Fibroblast of pulmonary artery (primary cell): ENCODE measurements at places on chromosomes 13 and 19.

DNA sequence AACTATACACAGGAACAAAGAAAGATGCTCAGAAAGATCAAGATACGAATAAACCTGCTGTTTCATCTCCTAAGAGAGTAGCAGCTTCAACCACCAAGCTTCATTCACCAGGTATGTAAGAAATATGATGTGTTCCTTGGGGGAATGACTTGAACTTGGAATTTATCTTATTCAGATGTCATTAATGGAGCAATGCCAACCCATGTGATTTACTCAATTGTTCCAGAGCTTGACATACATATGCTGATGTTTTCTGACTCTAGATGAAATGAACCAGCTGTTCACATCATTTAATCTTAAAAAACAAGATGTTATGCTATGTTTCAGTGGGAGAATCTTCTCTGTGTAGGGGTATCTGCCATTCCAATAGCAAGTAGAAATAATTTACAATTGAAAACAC lies 270.9 kb downstream of the SLC7A1 start:
- no peak for DNase-seq

- DNase-seq, result no peak
Observed at GRCh38 chr19:3465552-3465951, 14.8 kb downstream of the SMIM24 start.

GRCh38 chr19:42601811-42602443 lies 7.2 kb upstream of the CEACAM8 start:
- DNase-seq, result peak; percentile 46

DNA sequence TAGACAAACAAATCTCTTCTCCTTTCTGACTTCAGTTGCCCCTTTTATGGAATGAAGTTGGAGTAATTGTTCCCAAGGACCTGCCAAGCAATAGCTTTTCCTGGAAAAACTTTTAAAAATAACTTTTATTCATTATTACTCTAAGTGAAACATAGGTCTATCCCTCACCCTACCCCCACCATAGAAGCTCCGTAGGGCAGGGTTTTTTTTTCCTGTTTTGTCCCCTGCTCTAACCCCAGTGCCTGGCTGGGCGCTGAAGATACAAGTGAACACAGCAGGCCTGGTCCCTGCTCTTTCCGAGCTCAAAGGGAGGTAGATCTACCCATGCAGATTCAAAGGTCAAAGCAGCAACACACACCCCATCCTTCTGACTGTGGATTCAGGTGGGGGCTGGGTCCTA lies 8.7 kb upstream of the GNG8 start:
- DNase-seq, result no peak

DNA sequence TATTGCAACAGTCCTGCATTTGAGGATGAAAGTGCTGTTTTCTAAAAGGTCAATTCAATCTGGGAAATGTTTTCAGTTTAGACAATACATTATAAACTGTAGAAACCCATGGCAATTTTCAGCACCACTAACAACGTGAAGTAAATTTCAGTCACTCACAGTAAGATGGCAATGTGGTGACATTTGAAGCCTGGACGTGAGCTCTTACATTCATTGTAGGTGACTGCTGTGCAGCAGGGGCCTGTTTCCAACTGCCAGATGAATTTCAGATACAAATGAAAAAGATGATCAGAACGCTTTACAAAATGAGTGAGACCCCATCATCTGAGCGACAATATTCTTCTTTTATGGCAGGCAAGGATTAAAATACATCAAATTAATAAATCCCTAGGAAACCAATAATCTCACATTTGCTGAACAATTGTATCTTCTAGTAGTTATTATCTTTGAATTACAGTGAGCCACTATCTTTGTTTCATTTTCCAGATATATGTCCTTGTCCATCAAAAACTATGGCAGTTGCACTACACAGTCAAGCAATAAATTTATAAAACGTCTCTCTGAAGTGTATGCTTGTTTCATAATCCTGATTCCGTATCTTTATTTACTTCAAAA lies 1816.8 kb downstream of the OLFM4 start:
- no peak for DNase-seq

GRCh38 chr13:93805736-93806135 lies 579.1 kb downstream of the GPC6 start:
- DNase-seq, result no peak

GRCh38 chr13:29594303-29594709 lies 1.2 kb downstream of the SLC7A1 start:
- peak; percentile 65 for DNase-seq

DNA sequence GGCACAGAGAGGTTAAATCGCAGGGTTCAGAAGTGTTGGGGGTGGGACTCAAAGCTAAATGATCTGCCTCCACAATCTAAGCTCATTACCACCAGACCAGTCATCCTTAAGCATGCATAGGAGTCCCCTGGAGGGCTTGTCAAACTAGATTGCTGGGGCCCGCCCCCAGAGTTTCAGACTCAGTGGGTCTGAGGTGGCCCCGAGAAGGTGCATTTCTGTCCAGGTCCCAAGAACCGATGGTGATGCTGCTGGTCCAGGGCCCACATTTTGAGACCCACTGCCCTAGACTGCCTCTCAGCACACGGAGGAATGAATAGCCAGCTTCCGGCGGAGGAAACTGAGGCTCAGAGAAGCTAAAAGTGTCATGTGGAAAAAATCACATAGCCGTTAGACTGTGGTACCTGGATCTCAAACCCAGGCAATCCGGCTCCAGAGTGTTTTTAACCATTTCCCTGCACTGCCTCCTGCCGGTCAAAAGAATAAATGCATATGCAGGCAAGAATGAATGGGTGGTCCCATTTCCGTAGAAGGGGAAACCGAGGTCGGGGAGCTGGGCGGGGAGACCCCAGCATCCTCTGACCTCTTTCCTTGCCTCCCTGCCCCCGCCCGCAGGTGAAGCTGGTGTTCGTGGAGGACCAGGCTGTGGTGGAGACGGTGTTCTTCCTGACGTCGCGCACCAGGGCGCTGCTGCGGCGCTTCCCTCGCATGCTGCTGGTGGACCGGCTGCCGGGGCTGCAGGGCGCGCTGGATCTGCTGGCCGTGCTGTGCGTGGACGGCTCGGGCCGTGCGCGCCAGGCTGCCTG lies 23.8 kb downstream of the ZSWIM9 start:
- DNase-seq, result peak; percentile 28

DNA sequence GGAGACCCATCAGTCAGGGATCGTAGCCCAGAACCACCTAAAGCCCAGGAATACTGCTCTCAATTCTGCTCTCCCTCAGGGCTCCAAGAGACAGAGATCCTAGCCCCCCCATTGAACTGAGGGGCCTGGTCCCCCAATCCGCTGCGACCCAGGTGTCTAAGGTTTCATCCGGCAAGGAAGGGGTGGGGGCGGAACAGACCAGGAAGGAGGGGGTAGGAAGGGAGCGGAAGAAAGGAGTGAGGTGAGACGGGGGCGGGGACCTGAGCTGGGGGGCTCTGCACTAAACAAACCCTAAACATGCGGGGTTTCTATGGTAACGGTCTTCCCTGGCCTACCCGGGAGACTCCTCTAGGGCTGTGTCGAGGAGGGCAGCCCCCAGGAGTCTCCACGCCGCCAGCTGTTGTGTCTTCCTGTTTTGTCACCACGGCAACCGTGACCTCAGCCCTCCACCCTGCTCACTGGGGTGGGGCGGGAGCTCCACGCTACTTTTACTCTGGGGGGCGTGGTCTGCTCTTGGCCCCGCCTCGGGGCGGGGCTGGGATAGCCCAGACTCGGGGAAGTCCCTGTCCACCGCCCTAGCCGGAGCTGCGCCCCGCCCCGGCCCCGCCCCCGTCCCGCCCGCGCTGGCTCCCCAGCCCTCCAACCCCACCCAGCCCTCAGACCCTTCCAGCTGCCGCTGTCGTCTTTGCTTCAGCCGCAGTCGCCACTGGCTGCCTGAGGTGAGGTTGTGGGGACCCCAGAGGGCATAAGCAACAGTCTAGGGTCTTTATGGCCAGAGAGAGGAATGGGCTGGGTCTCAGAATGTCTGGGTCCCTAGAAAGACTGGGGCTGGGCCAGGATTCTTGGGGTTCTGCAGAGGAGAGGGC lies at the start of gene MYADM:
Gene MYADM, plus strand, starts transcription at position 659 of the 866 bp plus-strand sequence. CDS start 5,647 bp downstream, outside the sequence.
- peak; percentile 99 for DNase-seq

DNA sequence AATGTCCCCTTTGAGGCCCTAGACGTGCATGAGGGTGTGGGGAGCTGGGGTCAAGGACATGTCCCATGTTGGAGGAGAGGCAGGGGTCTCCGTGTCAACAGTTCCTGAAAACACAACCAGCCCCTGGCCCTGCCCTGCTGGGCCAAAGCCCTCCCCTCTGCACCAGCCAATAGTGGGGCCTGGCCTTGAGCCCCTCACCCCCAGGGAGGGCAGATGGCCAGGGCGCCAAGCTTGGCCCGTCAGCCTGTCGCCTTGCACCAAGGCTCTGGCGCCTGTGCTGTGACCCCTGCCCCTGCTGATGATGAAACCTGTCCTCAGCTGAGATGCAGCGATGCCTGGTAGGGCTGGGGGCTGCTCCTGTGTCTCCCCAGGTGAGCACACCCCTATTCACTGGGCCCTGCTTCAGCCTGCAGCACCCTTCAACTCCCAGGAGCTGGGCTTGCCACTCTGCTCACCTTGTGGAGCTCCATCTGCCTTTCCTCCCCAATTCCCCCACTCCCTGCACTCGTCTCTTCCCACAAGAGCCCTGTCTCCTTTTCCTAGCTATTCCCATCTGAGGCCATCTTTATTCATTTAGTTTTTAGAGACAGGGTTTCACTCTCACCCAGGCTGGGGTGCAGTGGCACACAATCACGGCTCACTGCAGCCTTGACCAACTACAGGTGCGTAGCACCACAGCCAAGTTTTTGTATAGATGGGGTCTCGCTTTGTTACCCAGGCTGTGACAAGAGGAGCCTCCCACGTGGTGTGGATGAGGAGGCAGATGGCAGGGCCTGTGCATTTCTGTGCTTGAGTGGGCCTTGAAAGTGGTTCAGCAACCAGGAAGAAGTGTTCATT lies 2.1 kb upstream of the HAMP start:
- DNase-seq, result no peak

GRCh38 chr19:2536461-2536860 lies 60.5 kb downstream of the GADD45B start:
- DNase-seq, result no peak
